ENCODE measurements at places on chromosomes 12 and 14.

GRCh38 chr14:64725261-64725815 lies 21.1 kb downstream of the PLEKHG3 start:
- DNase-seq: no peak

- no peak for DNase-seq
Observed at GRCh38 chr14:71403656-71404055, 496.4 kb downstream of the PCNX1 start.

GRCh38 chr12:15522574-15523187 lies 200.4 kb downstream of the PTPRO start:
- peak; percentile 56 for DNase-seq

- DNase-seq: no peak
Observed at GRCh38 chr12:70399311-70399710, 33.2 kb downstream of the KCNMB4 start.

DNA sequence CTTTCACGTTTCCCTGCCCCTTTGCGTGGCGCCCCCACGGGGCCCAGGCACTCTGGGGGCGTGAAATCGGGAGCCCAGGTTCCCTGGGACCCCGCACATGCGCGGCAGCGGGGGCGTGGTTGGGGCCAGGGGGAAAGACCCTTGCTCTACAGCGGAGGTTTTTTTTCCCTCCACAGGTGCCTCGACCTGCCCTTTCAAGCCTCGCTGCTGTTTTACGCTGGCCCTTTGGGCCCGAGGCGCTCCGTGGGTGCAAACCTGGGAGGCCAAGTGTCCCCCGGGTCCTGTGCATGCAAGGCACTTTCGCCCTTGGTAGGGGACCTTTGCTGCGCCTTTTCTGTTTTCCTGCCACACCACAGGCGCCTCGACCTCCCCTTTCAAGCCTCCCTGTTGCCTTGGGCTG lies 329.8 kb downstream of the ALG10 start:
- DNase-seq: no peak

DNA sequence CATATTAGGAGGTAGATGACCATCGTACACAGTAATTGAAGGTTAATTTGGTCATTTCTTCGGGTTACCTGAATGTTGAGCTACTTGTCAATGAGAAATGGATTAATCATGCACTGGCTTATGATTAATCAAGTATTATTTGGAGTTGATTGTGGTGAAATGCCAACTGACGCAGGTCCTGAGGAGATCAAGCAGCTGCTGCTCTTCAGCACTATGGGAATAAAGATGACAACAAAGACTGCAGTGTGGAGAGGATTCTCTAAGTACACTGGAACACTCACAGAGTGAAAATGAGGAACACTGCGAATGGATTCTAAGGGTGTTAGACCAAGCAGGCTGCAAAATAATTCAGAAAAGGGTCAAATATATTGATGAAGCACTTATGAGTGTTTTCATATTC lies 202.8 kb upstream of the DIO2 start:
- DNase-seq: no peak

DNA sequence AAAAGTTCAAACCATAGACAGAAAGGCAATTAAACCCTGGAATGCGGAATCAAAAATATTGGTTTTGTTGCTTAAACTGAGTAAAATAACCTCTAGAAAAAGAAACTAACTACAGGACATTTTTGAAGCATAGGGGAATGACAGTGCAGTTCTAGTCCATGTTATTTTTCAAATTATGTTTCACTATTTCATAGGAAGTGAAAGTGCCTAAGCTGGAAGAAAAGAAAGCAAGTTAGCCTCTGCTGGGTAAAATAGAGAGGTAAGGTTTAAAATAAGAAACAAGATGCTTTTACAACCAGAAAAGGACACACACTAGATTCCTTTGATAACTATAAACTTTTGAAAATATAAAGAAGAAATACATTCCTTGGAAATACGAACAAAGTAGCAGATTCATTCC lies 1.1 kb downstream of the CLECL1 start:
- DNase-seq: no peak

- DNase-seq: no peak
Observed at GRCh38 chr14:31867570-31867969, 209.5 kb upstream of the ARHGAP5 start.

DNA sequence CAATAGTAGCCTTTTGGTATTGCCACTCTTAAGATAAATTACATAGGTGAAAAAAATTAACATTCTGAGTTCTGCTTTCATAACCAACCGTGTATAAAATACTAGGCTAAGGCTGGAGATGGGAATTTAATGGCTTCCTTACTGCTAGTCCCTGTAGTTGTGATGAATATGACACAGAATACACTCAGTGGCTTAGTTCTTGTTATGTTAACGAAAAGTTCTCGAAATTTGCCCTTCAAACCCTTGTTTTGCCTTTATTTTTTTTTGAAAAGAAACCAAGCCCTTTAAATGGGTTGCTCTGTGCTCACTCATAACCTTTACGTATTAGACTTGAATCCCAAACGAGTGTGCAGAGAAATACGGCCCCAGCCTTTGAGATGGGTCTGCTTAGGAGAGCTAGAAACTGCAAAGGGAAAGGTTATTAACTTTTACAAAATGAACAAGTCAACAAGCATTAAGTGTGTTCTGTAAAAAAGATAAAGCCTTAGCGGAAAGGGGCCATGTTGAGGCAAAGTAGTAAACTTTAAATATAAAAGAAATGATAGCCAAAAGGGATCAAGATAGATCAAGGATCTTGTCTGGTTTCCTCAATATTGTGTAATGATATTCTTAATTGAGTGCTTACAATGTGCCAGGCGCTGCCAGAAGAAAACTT lies 1.7 kb downstream of the NUDT4 start:
- DNase-seq: no peak

GRCh38 chr14:37697489-37698121 lies 102.2 kb downstream of the TTC6 start:
- DNase-seq: peak; percentile 67

GRCh38 chr12:114958538-114958937 lies 274.6 kb upstream of the TBX3 start:
- DNase-seq: no peak

GRCh38 chr12:84763107-84763506 lies 149.5 kb downstream of the SLC6A15 start:
- peak; percentile 96 for DNase-seq

- DNase-seq: peak; percentile 69
Observed at GRCh38 chr12:3132636-3133404, 55.6 kb downstream of the TSPAN9 start.

GRCh38 chr14:22268875-22269274 lies 320.1 kb downstream of the DAD1 start:
- peak; percentile 55 for DNase-seq

DNA sequence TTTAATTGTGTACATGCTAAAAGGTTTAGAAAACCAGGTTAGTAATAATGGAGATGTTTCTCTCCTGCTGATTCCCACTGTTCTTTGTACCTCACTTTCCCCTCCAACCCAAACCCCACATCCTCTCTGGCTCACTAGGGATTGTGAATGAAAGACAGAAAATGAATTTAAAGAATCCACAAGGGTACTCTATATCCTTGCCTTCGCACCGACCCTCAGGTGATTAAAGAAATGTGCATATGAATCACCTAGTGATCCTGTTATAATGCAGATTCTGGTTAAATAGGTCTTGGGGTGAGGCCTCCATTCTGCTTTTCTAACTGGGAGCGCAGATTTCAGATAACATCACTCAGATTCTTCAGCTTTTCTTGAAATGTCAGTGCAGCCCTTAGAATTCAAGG lies 84.3 kb upstream of the OTX2 start:
- no peak for DNase-seq

DNA sequence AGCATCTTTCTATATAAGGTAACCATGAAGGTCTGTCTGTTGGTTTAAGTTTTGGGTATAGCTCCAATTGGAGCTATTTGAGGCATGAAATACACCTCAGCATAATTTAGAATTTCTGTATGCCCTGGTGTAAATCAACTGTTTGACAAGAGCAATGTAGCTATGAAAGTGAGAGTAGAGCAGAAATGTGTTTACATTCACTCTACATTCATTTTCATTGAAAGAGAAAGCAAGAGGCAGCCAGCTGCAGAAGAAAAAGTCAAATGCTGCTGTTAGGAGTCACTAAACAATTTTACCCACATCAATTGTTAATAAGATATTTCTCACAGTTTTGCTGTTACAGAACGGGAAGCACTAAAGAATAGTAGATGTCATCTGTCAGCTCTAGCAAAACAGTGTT lies 252.5 kb downstream of the SLC6A15 start:
- DNase-seq: no peak

GRCh38 chr12:28027947-28028724 lies 55.6 kb upstream of the PTHLH start:
- DNase-seq: no peak

DNA sequence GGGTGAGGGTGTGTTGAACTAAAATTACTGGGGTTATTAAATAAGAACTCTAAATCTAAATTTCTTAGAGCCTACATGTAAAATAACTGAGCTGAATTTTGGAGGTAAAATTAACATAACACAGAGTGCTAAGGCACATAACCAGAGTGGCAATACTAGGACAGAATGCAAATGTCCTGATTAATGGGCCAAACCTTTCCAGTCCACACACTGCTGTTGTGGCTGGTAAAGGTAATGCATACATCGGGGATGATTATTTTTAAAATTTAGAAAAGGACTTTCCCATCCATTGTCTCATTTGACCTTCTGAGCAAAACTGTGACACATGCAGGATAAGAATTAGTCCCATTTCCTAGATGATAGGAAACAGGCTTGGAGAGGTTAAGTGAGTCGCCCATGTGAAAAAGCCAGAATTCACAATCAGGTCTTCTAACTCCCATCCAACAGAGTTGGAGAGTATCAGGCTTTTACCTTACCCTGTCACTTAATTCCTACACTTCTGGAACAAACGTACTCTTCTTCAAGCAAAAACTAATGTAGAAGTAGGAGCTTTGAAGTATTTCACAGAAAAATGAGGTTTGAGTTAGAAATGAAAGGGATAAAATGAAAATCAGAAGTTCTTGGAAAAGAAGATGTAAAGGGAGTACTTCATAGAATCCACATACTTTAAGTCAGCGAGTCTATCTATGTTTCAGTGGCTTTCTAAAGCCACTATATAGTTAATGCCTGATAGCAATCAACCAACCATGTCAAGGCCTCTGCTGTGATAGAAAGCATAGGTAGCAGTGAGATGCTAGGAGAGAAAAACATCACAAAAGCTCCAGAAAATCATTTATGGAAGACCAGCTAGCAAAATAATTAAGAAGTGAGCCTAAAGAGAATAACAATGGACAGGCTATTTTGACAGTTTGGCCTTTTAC lies 334.9 kb upstream of the DIO2 start:
- no peak for DNase-seq

DNA sequence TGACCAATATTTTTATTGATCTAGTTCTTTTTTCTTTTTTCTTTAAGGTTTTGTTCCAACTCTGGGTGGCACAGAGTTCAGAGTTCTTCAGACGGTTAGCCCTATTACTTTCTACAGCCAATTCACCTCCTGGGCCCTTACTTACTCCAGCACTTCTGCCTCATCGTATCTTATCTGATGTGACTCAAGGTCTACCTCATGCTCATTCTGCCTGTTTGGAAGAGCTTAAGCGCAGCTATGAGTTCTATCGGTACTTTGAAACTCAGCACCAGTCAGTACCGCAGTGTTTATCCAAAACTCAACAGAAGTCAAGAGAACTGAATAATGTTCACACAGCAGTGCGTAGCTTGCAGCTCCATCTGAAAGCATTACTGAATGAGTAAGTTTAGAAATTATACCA lies 64.7 kb downstream of the VEZT start:
- DNase-seq: no peak

GRCh38 chr14:64948612-64949210 lies 6.2 kb upstream of the GPX2 start:
- no peak for DNase-seq

GRCh38 chr12:79859646-79860045 lies 75.3 kb downstream of the PPP1R12A start:
- DNase-seq: no peak

DNA sequence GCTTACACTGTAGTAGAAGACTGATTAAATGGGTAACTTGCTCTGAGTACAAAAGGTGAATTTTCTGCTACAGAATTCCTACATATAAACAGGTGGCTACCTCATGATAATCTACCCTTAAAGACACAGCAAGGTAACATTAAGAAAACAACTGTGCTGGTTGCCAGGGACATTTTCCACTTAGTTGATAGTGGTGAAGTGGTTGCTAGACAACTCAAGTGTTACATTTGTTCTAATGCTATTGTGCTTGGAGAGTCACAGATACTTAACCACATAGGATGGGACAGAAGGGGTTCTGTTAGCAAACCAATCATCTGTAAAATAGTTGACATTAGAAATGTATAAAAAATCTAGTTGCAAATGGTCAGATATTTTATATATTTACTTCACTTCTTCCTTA lies 870.3 kb upstream of the SEL1L start:
- no peak for DNase-seq

DNA sequence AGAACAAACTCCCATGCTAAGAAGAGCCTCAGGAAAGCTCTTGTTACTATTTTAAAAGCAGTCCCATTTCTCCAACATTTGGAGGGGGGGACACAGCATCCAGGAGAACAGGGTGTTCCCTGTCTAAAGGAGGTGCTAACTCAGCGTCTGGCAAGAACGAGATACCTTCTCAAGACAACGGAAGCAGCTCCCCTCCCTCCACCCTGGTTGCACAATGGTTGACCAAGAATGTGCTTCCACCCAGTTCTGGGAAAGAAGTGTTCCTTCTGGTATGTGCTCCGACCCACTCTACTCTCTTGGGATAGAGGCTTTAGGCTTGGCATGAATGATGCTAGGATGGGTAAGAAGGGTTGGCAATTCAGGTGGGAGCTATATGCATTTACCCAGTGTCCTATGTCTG lies 1.5 kb upstream of the KRT6A start:
- peak; percentile 62 for DNase-seq

GRCh38 chr12:44314007-44314500 lies 478.2 kb downstream of the TMEM117 start:
- DNase-seq: peak; percentile 8

DNA sequence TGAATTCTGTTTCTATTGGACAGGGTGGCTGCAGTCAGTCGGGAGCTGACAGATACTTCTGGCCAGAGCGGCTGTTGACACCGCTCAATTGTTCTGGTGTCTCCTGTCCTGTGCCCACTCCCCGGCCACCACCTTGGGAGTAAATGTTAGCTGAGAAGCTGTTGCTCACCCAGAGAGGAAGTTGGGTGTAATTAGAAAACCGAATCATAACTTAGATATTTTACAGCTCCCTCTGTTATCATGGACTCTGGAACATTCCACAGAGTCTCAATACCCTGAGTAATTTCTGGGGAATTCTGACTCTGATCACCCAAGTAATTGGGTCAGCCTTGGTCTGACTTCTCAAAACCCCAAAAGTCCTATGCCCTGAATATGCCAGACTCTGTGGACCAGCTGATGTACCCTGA lies 58.3 kb upstream of the RFLNA start:
- peak; percentile 91 for DNase-seq

GRCh38 chr12:51820526-51821439 lies 27.7 kb downstream of the FIGNL2 start:
- peak; percentile 70 for DNase-seq

- DNase-seq: no peak
Observed at GRCh38 chr12:132146772-132147422, 2.6 kb downstream of the NOC4L start.

DNA sequence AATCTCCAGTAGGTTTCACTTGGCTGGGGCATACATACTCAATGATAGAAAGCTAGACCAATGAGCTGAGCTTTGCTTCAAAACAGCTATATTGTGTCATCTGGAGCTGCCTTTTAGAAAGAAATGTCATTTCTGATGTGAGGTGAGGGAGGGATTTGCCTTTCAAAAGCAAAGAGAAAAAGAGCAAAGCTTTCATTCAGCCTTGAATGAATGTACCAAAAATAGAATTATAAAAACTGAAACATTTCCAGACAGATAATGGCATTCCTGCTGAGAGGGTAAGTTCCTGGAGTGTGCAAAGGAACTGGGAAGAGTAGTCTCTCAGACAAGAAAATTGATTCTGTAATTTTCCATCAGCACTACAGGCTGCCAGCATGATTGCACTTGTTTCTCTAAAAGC lies 710.0 kb downstream of the LRFN5 start:
- no peak for DNase-seq

Data from fibroblast of upper back skin (primary cell).